ENCODE measurements at places on chromosomes 2 and 18.

- no peak for DNase-seq
These were observed 91.4 kb upstream of the BCL2L11 start for GRCh38 chr2:111029181-111029927.

DNA sequence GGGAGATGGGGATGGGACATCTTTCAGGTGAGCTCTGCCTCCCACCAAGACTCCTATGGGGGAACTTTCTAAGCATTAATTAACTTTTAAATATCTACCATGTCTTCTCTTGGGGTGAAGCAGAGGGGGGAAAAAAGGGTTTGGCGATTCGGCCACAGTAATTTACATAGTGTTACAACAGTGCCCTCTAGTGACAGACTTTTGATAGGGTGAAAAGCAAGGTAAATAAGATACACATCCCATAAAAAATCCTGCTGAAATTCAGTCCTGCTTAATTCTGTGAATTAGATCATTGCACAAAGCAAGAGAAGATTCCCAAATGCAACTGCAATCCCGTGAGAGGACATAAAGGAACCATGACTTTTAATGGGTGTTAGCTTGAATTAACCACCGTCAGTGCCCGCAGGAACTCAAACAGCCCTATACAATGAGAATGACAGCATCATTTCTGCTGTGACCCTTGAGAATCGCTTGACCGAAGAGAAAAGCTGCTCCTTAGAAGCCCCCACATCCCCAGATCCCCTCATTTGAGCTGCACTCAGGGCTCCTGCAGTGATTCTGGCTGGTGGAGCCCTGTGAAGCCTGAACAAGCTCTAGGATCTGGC, 32.8 kb downstream of the FAM124B start:
- no peak for DNase-seq

DNA sequence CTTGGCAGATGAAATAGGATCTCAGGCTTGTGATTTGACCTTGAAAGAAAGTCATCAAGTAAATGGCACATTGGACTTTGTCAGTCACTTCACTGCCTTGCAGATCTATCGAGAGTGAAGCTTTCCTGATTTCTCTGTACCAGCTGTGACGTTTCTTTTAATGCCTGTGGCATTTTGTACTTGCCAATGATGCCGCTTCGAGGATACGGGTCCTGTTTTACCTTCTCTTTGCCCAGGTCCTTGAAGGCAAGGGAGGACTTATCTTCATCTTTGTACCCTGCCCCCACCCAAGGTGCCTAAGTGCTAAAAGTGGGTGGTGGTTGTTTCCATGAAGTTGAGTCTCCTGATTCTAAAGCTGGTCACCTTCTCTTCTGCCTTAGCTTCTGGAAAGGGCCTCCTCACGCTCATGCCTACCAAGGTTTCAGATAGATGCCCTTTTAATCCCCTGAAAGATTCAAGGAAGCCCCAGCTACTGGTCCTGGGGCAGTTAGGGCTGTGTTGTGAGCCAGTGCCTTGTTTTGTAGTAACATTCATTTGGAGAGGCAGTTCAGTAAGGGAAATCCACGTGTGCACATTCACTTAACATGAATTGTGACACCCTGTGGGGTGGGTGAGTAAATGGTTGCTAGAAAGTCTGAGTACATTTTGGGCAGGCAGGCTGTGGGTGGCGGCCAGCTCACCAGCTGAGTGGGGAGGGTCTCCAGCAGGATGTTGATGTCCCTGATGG, 6.1 kb downstream of the LBH start:
- no peak for DNase-seq

- DNase-seq = no peak
These were observed 370.6 kb upstream of the UBE2E3 start for GRCh38 chr2:180609626-180610340.

- no peak for DNase-seq
These were observed 6.5 kb upstream of the KCNG2 start for GRCh38 chr18:79790996-79791972.

GRCh38 chr18:64082054-64082453, 66.8 kb downstream of the LINC00305 start:
- no peak for DNase-seq

- no peak for DNase-seq
These were observed 245.5 kb upstream of the PARD3B start for GRCh38 chr2:204299766-204300165.

DNA sequence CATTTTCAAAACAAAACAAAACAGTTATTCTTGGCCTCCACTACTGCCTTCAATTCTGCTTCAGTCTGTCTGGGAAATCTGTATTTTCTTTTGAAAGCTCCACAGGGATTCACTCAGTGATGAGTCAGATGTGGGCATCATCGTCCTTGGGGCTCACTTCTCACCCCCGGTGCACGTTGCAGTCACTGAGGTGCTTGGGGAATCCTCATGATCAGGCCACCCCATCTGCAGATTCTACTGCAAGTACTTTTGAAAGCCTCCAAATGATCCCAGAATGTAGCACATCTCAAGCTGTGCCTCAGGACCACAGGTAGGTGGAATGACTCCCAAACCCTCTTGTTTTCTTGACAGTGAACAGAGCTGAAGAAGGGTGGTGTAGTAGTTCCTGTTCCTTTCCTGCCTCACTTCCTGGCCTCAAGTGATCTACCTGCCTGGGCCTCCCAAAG, 34.3 kb downstream of the LPIN2 start:
- DNase-seq = no peak

DNA sequence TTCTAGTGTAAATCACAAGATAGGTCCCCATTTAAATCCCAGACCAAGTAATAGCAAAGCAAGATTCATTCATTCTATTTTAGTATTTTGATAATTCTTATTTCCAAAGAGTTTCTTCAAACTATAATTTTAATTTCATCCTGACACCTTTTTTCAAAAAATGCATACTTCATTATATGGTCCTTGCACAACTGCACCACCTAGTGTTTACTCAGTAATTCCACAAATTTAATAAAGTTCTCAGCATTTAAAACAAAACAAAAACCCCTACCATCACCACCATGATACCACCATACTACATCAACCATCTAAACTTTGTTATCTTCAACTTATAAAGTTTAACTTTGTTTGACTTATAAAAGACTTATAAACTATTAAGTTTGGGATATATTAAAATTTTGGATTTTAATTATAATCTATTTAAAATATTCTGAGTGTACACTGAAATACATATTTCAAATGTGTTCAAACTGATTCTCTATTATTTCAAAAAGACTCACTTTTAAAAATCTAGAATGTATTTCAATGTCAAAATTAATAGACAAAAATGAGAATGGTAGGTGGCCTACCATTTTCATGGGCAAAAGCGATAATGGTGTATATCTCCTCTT, 44.2 kb downstream of the WDPCP start:
- no peak for DNase-seq

DNA sequence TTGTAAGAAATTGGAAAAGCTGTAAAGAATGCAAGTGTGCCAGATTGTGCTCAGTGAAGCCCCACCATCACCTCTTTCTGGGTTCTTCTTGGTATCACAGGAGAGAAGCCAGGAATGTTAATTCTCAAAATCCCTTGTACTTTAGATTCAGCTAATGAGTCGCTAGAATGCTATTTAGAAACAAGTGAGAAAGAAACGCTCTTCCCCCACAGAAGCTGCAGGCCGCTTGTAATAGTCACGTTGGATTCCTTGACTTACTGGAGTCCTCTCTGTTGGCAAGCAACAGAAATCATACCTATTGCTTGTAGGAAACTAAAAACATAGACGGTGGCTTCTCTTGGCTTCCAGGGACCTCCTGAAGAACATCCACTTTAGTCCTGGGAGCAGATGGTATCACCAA, 375.6 kb upstream of the LRATD1 start:
- no peak for DNase-seq

- no peak for DNase-seq
These were observed 2.8 kb upstream of the INPP4A start for GRCh38 chr2:98441706-98442450.

- no peak for DNase-seq
These were observed 25.5 kb upstream of the STAT4 start for GRCh38 chr2:191176305-191176704.

DNA sequence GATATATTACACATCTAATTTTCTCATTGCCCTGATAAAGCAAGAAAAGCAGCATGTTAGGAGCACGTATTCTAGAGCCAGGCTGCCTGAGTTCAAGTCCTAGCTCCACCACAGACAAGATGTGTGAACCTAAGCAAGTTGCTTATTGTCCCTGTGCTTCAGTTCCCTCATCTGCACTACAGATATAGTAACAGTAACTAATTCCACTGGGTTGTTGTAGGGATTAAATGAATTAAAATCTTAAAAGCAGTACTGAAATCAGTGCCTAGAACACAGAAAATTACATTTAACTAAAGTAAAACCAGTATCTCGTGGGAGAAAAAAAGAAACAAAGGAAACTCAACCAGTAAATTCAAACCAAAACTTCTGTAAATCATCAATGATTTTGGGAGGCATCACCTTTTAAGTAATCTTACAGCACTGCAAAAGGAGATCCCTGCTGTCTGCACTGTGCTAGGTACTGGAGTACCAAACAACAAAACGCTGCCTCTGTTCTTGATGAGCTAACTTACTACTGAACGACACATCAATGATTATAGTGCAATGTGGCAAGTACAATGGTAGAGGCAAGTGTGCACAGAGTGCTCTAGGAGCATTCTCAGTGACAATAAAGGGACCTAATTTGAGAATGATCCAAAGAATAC, 7.9 kb downstream of the MAP3K2 start:
- no peak for DNase-seq

DNA sequence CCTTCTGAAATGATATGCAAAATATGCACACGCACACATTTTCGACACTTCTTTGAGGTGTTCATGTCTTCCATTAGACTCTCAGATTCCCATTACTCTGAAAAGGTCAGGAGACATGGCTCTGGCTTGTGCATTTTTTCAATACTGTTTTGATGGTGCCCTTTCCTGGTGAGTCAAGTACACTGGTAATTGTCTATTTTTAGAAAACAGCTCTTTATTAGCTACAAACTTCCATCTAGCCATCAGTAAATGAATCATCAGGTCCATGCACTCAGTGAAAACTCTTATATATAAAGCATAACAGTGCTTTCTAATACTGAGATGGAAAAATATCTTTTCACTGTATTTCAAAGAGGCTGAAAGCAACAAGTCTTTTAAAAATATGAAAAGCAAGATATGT, 194.9 kb downstream of the GALNT1 start:
- no peak for DNase-seq

DNA sequence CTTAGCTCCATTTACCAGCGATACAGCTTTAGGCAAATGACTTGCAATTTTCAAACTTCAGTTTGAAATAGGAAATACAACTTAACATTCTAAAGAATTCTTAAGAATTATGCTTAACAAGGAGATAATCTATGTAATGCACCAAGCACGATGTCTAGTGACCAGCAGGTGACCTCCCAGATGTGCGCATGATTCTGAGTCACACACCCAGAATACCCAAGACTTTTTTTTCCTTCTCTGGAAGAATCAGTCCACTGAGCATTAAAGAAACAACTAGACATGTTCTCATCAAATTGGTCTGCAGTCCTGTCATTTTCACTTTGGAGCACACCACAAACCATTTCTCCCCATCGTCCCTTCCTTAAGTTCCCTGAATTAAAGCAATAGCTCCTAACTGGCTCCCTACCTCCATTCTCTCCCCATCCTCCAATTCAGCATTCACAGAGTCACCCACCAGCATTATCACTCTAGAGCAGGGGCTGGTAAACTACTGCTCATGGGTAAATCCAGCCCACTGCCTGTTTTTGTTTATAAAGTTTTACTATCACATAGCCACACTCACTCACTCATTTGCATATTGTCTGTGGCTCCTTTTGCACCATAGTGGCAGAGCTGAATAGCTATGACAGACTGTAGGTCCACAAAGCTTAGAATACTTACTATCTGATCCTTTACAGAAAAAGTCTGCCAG, 13.2 kb downstream of the EVA1A start:
- no peak for DNase-seq

DNA sequence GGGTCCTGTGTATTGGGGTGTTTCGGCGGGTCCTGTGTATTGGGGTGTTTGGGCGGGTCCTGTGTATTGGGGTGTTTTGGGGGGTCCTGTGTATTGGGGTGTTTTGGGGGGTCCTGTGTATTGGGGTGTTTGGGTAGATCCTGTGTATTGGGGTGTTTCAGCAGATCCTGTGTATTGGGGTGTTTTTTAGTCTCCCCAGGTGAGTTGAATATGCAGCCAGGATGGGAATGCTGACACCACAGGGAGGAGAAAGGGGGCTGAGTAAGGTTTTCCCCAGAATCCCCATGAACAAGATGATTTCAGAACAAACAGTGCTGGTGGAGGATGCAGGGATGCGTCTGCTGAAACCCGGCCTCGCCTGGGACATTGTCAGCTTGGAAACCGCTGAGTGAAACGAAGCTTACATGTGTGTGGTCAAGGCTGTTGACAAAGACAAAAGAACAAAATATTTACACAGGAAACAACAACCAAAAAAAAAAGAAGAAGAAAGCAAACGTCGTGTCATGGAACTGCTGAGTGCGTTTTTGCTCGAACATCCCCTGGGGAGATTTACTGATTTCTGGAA, 88.5 kb upstream of the ODC1 start:
- DNase-seq = no peak

GRCh38 chr2:8239531-8240088, 442.2 kb upstream of the ID2 start:
- DNase-seq = no peak

DNA sequence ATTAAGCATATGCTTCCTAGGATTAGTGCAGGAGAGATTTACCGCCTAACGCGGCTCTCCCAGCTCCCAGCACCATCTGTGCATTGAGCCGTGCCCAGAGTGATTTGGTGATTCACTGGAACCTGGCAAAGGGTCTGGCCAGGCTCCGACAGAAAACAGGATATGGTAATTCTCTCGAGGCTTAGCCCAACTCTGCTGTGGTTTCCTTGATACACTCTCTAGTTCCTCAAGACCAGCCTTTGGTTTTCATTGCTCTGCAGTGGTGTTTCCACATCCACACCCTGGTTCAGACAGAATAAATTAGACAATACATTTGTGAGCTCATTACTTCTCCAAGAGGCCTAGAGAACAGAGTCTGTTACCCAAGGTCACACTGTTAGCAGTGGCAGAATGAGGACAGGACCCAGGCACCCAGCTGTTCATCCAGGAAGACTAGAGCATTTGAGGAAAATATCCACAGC, 23.0 kb upstream of the SMAD2 start:
- no peak for DNase-seq

- no peak for DNase-seq
These were observed 145.5 kb downstream of the ABCA12 start for GRCh38 chr2:214992911-214993310.

DNA sequence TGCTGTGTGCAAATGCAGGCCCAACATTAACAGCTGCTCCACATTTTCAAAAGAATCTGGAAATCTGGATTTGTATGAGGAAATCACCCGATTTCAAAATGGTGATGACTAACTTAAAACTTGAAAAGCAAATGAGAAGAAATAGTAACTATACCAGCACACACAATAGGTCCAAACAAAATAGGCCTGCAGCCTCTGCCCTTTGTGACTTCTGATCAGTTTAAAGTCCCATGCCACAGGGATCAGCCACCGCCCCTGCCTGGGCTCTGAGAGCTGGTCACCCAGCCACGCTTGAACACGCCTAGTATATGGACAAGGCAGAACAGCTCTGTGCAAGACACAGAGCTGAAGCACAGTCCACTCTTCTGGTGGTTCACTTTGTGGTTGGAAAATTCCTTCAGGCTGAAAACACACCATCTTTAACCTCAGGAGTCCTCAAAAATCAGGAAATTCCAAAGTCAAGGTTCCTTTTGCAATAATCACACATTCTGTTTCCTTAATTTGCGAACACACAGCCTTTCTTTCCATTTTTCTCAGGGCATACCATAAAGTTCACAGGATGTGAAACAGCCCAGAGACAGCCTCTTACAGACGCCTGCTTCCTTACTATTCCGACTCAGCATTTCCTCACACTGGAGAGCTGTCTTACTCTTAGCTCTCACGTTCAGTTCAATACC, 150.1 kb upstream of the RIOK3 start:
- no peak for DNase-seq
